ENCODE measurements at places on chromosomes 1 and 21.

DNA sequence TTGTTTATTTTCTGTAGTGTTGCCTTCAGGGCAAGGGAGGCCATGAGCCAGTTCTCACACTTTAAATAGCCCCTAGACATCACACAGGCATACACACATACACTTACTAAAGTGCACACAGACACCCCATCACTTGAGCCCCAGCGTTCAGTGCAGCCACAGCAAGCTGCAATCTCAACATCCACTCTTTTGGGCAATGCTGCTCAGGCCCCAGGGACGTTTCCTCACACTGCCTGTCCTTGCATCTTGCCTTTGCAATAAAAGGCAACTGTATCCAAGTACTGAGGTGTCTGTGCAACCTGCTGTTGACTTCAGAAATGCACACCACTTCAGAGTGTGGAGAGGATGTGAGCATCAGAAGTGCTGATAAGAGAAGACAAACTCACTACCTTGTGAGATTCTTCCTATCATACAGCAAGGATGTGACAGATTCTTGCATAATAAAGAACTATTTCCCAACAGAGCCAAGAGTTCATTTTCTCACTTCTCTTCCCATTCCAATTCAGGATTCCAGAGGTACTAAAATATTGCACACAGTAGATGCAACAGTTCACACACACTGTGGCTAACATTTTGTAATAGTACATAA, 36.2 kb downstream of the IRF2BP2 start:
- DNase-seq: no peak

- DNase-seq: peak; percentile 5
Measured at GRCh38 chr1:232149287-232150201, 480.4 kb downstream of the SIPA1L2 start.

- no peak for DNase-seq
Measured at GRCh38 chr1:87594736-87595383, 266.2 kb downstream of the LMO4 start.

- DNase-seq: peak; percentile 52
Measured at GRCh38 chr1:19949016-19949415, 25.6 kb upstream of the PLA2G2E start.

Data from lung microvascular endothelial cell (primary cell).